ENCODE measurements at places on chromosomes 2 and 18.

DNA sequence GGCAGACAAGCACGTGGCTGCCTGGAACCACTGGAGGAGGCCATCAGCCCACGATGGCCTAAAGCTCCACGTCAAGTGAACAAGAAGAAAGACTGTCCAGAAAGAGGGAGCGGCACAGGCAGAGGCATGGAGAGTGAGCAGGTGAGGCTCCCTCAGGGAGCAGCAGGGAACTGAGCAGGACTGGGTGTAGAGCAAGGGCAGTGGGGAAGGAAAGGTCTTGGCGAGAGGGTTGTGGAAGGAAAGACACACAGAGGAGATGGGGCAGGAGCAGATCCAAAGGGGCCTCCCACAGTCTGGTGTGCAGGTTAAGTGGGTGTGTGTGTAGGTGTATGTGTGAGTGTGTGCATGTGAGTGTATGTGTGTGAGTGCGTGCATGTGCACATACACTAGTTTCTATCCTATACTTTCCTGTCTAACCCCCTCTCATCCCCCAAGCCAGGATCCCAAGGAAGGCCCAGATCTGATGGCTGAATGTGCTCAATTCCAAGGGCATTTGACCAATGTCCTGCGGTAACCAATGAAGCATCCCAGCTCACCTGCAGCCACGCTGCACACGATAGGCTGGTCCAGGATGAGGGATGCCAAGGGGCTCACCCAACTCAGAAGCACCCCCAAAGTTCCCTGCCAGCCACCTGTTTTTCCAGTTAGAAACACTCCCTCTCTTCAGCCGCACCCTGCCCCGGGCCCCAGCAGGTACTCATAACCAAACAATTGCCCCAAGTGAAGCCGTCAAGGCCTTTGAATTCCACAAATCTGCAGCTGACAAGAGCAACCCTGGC lies 262.5 kb upstream of the RAB6C start:
- DNase-seq = no peak

- DNase-seq = peak; percentile 53
These were observed 7.2 kb downstream of the HADHB start for GRCh38 chr2:26251893-26252292.

DNA sequence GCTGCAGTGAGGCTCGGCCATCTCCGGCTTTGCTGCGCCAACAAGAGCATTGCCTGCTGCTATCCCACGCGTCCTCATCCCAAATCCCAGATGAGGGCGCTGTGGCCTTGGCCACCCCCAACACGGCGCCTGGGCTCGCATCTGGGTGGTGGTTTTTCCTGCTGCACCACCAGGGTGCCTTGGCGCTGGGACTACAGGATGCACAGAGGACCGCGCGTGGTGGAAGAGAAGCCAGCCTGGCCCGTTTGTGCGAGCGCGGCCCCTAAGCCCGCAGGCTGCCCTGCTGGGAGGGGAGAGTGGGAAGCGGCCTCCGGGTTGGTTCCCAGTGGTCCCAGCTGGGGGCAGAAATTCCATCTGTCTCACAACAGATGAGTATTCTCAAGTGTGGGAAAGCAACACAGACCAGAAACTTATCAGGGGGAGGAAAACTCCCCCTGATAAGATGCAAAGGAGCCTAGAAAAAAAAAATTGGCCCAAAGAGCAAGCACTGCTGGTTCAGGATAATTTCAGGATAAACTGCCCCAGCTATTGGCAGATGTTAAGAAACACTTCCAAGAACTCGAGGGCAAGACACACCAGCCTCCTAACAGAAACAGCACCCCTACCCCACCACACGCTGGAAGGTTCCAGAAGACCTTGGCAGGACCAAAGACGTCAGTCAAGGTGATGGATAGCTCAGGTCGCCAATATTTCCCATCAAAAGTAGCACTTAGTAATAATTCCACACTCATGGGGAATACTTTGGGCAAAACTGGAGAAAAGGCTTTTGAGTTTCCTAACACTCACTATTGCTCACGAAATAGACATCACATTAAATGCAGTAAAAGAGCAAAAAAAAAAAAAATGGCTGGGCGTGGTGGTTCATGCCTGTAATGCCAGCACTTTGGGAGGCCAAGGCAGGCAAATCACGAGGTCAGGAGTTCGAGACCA lies 152.1 kb downstream of the PXDN start:
- DNase-seq = no peak

- no peak for DNase-seq
These were observed 221.9 kb downstream of the ZNF407 start for GRCh38 chr18:74819433-74820059.

DNA sequence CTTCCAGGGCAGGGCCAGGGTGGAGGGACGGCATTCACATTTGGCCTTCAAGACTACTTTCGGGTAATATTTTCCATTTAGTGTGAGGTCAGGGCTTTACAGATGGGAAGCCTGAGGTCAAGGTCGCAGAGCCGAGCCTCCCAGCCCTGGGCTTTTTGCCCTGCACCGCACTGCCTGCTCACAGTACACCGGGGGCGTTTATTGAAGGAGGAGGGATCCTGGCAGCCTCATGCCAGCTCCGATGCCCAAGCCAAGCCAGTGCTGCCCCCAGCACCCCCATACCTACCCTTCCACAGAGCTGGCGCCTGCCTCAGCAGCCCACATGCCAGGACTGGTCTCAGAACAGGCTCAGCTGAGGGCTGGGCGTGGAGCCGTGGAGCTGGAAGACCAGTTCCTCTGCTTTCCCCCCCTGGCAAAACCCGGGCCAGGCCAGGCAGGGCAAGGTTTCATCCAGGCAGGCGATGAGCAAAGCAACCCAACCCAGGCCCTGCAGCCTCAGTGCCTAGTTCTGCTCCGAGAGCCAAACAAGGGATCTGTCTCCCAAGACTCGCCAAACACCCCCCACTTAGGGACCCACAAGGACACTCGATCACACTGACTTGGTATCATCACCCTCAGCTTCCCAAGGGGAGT lies 11.9 kb downstream of the SDC1 start:
- no peak for DNase-seq

- DNase-seq = no peak
These were observed 166.0 kb upstream of the DSEL start for GRCh38 chr18:67682516-67682915.

GRCh38 chr2:173264603-173265366 lies 89.9 kb upstream of the CDCA7 start:
- no peak for DNase-seq

- no peak for DNase-seq
These were observed 712.8 kb downstream of the SOCS6 start for GRCh38 chr18:71001597-71001996.
